ENCODE measurements at places on chromosomes 7 and 10.

GRCh38 chr7:7913504-7913903 lies 55.1 kb upstream of the GLCCI1 start:
- peak; percentile 6 for DNase-seq

- no peak for DNase-seq
Measured at GRCh38 chr7:29900745-29901144, 88.9 kb downstream of the SCRN1 start.

- no peak for DNase-seq
Measured at GRCh38 chr7:74252893-74253292, 1.3 kb downstream of the RFC2 start.

DNA sequence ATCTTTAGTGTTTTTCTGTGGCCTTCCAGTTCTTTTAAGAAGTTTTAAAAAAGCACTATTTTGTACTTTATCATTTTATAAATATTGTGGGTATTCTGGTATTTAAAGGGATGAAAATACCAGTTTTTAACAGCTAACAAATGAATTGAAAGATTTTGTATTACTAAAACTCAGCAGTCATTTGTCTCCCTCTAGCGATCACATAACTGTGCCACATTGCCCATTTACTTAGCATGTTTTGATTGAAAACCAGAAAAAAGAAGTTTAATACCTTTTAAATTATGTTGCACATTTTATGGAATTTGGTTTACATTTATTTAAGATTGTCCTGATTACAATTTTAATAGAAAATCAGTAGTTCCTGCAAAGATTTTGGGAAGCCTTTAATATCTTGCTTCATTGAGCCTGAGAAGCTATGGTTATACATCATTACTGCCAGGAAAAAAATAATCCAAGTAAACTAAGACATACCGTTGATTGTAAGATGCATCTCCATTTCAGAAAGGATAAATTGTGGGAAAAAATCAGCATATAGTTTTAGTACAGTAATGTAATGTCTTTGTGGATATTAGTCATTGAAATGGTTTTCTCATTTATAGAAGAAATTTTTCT lies 34.9 kb downstream of the TAX1BP1 start:
- DNase-seq, result no peak

GRCh38 chr10:89426230-89426868 lies 12.0 kb downstream of the IFIT5 start:
- DNase-seq, result peak; percentile 25

DNA sequence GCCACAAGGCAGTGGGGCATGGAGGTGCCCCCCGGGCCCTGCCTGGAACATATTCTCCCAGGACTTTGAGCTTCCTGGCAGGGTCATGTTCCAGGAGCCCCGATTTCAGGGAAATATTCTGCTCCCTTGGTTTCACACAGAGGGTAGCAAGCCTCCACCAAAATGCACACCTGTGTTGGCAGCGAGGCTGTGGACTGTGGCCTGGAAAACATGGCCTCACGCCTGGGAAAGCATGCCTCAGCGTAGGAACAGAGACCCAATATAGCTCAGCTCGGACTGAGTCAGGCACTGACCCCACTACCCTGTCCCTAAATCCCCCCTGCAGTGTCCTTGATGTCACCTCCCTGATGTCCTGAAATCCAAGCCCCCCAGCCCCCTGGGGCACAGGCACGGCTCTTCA lies 92.0 kb downstream of the KCNMA1 start:
- no peak for DNase-seq

GRCh38 chr10:128612195-128612594 lies 486.0 kb upstream of the MKI67 start:
- no peak for DNase-seq

- no peak for DNase-seq
Measured at GRCh38 chr10:127976701-127977356, 69.9 kb downstream of the PTPRE start.

- DNase-seq, result no peak
Measured at GRCh38 chr10:77286531-77287508, 350.8 kb downstream of the KCNMA1 start.

DNA sequence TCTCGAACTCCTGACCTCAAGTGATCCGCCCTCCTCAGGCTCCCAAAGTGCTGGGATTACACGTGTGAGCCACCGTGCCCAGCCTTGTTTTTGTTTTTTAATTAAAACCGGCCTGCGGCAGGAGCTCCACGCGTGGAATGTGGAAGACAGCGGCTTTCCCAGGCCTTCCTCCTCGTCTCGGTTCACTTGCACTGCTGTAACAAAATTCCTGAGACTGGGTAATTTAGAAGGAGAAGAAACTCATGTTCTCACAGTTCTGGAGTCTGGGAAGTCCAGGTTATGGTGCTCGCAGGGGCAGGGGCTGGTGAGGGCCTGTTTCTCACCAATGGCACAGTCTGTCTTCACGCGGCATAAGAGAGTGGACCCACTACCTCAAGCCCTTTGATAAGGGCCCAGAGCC lies 14.4 kb upstream of the CRYGN start:
- no peak for DNase-seq

- DNase-seq, result peak; percentile 21
Measured at GRCh38 chr7:149261316-149261828, 624 bp upstream of the ZNF783 start.

DNA sequence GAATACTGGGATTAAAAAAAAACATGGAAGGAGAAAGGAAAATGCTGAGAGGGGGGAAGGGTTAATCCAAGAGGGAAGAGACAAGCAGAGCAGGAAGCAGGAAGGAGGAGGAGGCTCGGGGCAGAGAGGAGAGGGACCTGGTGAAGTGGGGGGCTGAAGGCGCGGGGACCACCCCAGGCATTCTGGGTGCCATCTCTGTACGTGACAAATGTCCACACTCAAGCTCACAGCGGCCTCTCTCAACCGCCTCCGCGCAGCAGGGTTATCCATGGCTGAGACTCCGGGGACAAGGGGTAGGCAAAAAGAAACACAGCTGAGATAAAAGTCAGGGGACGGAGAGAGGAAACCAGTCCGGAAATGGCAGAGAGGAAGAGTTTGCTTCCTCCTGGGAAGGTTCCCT lies 33.9 kb downstream of the EN2 start:
- DNase-seq, result no peak

- DNase-seq, result no peak
Measured at GRCh38 chr7:24290004-24290641, 6.1 kb downstream of the NPY start.

DNA sequence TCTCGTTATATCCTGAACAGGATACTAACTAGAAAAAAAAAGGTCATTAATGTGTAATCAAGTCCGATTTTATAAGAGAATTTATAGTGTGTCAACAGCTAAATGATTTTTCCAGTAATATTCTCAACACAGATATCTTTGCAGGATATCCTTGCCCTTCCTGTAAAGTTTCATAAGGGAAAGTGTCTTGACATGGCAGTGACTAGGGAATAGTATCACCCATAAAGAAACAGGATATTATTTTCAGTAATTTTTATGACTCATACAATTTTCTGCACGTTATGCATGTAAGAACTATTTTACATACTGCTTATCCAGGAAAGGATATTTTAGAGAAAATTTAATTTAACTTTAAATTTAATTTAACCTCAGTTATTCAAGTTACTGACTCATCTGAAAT lies 19.5 kb upstream of the PNLIP start:
- DNase-seq, result no peak

DNA sequence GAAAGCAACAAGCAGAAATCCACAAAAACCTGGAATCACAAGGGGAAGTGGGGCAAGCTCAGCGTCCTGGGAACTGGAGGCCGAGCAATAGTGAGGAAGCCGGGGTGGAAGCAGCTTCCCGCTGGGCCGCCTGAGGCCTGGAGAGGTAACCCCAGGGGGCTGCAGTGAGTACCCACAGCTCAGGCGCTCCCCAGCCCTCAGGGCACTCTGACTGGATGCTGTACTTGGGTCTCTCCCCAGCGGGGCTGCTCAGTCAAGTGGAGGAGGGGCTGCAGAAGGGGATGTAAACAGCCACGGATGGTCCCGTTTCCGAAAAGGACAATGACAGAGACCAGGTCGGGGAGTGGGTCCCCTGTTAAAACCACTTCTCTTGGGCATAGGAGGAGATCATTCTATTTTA lies 50.3 kb downstream of the SLIT1 start:
- DNase-seq, result no peak

GRCh38 chr7:151648429-151648828 lies 128.7 kb upstream of the RHEB start:
- DNase-seq, result no peak

GRCh38 chr7:149459540-149460452 lies 1.1 kb downstream of the ZNF777 start:
- DNase-seq, result no peak

GRCh38 chr10:10096296-10096695 lies 921.4 kb upstream of the CELF2 start:
- no peak for DNase-seq

GRCh38 chr10:5090551-5090950 lies 3.7 kb upstream of the AKR1C3 start:
- DNase-seq, result no peak

DNA sequence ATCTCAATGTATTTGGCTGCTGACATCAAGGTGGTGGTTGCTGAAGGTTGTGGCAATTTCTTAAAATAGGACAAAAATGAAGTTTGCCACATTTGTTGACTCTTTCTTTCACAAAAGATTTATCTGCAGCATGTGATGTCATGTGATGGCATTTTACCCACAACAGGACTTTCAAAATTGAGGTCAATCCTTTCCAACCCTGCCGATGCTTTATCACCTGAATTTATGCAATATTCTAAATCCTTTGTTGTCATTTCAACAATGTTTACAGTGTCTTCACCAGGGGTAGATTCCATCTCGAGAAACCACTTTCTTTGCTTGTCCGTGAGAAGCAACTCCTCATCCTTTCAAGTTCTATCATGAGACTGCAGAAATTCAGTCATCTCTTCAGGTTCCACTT lies 40.6 kb upstream of the SLC16A12 start:
- DNase-seq, result no peak

GRCh38 chr7:80521809-80522208 lies 9.9 kb upstream of the GNAT3 start:
- DNase-seq, result no peak

DNA sequence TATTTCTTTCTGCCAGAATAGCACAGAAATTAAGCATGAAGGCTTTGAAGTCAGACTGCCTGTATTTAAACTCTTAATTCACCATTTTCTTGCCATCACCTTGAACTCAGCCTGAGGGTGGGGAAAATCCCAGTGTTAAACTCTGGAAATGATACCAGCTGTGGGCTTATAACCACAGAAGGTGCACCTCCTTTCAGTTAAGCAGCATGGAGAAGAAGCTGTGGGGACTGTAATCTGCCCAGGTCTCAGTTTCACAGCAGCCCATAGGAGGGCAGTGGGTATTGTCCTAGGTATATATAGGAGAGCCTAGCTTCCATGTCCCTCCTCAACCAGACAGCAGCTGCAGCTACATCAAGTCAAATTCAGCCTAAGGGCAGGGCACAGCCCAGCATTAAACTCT lies 241.6 kb downstream of the HPSE2 start:
- no peak for DNase-seq

DNA sequence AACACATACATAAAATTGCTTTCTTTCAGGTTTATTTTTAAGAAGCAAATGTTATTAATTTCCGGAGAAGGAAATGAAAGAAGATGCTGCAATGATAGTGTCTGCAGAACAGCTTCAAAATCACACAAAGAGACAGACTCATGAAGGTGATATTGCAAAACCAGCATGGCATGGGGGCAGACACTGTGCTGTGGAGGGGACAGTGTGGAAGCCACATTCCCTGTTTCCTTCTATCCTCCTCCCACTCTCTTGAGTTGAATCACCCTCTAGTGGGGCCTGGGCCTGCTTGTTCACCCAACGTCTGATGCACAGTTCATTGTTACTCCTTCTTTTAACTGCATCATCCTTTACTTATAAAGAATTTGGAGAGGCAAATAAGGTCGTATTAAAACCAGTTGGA lies 104.0 kb upstream of the INSIG1 start:
- no peak for DNase-seq

- DNase-seq, result no peak
Measured at GRCh38 chr10:84200537-84201243, 6.4 kb downstream of the CDHR1 start.

DNA sequence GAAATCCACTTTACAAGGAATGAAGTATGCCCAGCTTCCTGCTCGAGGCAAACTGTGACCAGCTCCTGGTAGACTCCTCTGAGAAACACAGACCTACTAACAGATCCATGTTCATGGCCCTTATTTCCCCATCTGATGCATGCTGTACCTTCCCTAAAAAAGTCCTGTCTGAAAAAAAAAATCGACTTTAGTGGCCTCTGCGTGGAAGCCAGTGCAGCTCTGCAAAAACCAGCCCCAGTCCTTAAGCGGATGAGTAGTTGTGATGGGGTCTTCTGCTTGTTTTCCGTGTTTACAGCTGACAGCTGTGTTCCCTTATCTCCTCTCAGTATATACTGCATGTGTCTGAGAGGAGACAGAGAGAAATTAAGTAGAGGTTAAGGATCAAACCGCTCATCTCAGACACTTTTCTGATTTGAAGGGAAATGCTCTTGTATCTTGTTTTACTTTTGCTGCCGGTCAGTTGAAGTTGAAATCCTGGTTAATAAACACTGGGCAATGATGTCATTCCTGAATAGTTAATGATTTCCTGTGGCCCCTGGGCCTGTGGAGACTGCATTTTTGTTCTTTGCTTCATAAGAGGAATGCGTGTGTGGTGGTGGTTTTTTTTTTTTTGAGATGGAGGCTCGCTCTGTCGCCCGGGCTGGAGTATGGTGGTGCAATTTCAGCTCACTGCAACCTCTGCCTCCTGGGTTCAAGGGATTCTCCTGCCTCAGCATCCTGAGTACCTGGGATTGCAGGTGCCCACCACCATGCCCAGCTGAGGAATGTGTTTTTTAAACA lies 67.6 kb downstream of the DOCK1 start:
- peak; percentile 71 for DNase-seq

DNA sequence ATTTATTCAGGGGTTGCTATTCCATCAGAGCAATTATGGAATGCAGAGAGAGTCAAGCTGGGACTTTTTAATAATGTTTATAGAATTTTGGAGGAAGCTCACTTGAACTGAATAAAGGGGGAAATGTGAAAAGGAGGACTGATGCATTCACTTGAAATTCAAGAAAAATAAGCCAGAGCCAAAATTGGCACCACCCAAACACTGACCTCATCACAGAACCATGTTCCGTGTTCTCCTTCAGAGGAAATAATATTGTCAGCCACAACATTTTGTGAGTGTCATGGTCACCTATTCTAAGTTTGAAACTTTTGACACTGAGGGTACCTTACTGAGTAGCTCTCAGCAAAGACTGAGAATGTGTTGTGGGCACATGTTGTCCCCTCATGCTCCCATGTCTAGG lies 207.0 kb downstream of the ANK3 start:
- no peak for DNase-seq

DNA sequence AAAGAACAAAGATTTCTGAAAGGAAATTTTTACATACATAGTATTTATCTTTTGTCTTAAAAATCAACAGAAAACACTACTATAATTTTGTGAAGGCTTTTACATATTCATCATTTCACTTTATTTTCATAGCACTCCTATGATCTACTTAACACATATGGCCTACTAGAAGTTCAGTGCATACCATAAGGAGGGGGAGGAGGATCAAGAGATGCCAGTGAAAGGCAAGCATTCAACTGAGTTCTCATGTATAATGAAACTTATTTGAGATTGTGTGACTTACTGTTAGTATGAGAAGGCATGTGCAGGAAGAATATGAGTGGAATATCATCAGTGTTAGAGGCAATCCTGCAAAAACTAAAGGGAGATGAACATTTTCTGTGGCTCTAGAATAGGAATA lies 10.6 kb downstream of the BRAF start:
- DNase-seq, result no peak
